Breast epithelium (tissue), 4 donors: ENCODE measurements at places on chromosomes 4 and X. TPM values are rescaled to one million over a fixed set of nuclear protein-coding genes. Genes with fewer than 3 reads are reported as not detected.

- no peak overlapping the region for H3K4me3 ChIP-seq
- H3K36me3 ChIP-seq, result peaks cover 2% of the 10 kb centered on the region
- DNase-seq, result no peak
- no peaks in the 10 kb centered on the region for H3K27me3 ChIP-seq
Observed at GRCh38 chr4:128168701-128169100, 107.6 kb downstream of the LARP1B start.

GRCh38 chrX:153628665-153629064 is 18.3 kb upstream of the DUSP9 start:
- H3K4me1 ChIP-seq, result no peaks in the 10 kb centered on the region
- no peak overlapping the region for H3K27ac ChIP-seq
- no peaks in the 10 kb centered on the region for H3K36me3 ChIP-seq
- DNase-seq, result no peak
- no peak overlapping the region for H3K4me3 ChIP-seq
- H3K27me3 ChIP-seq, result peaks cover 68% of the 10 kb centered on the region

DNA sequence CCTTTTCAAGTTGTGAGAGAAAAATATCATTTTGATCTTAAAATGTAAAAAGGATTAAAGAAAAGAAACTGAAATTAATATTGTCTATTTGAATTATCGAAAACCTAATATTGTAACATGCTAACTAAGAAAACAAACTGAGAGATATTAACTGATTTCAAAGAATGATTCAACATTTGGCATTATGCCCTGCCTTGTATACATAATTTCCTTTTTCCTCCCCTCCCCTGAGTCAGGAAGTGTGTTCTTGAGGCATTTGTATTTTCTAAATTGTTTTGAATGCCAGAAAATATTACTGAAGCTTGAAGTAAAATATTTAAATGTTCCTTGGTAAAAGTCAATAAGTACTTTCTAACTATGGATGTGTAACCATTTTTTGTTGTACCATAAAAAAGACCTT is 49.4 kb downstream of the RPS6KA3 start:
- no peak overlapping the region for H3K4me3 ChIP-seq
- H3K4me1 ChIP-seq, result no peaks in the 10 kb centered on the region
- H3K27ac ChIP-seq, result no peak overlapping the region
- no peaks in the 10 kb centered on the region for H3K36me3 ChIP-seq
- H3K27me3 ChIP-seq, result peaks cover 4% of the 10 kb centered on the region

The SSX4 gene
- total RNA-seq, result not detected

GRCh38 chrX:66602381-66602938 is 36.4 kb downstream of the EDA2R start:
- no peaks in the 10 kb centered on the region for H3K4me1 ChIP-seq
- DNase-seq, result no peak
- H3K27me3 ChIP-seq, result peaks cover 26% of the 10 kb centered on the region

The DCAF4L1 gene
- total RNA-seq, result 0.33 TPM

The PLP1 gene
- total RNA-seq, result 3.4 TPM

DNA sequence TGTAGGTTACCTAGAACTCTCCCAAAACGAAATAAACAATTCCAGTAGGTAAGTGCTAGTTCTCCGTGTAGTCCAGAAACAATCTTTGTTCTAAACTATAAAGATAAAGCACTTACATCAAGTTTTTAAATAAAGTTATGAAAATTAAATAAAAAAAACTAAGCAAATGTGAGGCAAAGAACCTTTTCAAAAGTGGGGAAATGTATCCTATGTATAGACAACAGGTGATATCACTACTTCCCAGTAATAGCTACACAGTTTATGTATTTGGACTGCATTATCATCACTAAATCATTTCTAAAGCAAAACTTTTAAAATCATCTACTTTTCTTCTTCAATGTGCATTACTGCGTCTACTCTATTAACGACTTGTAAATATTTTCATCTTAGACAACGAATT is 2.0 kb downstream of the YTHDC1 start:
- H3K4me1 ChIP-seq, result peaks cover 13% of the 10 kb centered on the region
- H3K4me3 ChIP-seq, result peak overlapping the region; percentile 92
- H3K27ac ChIP-seq, result peak overlapping the region; percentile 99
- H3K36me3 ChIP-seq, result no peaks in the 10 kb centered on the region
- no peaks in the 10 kb centered on the region for H3K27me3 ChIP-seq

The NAP1L3 gene
- total RNA-seq, result 0.98 TPM

The ATP6AP1 gene
- 57.1 TPM for total RNA-seq

DNA sequence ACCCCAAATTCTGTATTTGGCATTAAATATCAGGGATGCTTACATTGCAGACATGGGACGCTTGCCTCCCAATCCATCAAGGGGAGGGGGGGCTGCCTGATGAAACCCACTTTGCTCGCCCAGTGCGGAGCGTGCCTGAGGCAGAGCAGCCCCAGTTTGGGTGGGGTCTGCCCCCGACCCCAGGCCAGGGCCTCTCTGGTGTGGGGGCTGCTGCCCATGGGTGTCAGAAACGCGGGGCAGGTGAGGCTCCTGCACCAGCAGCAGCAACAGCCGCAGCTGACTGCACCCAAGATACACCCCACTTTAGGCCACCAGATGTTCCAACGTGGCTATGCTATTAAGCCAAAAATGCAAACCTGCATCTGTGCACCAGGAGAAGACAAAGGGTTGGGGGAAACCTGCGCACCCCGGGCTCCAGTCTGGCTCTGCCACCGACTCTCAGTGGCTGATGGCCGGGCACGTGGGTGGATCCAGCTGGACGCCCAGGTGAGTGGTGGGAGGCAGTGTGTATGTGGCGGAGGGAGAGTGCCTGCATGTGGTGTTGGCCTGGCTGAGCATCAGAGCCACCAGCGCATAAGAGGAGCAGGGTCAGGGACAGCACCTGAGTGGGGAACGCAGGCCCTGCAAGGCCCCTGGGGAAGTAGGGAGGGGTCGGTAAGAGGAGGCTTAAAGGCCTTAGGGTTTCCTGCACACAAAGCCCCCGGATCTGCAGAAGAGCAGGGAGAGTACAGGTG is 86.2 kb downstream of the ABLIM2 start:
- DNase-seq, result no peak
- no peak overlapping the region for H3K4me3 ChIP-seq
- no peak overlapping the region for H3K27ac ChIP-seq
- H3K27me3 ChIP-seq, result peaks cover 31% of the 10 kb centered on the region
- no peaks in the 10 kb centered on the region for H3K4me1 ChIP-seq

GRCh38 chr4:78692822-78693170 is 83.4 kb upstream of the BMP2K start:
- H3K4me3 ChIP-seq, result no peak overlapping the region
- H3K27me3 ChIP-seq, result no peaks in the 10 kb centered on the region
- DNase-seq, result no peak

DNA sequence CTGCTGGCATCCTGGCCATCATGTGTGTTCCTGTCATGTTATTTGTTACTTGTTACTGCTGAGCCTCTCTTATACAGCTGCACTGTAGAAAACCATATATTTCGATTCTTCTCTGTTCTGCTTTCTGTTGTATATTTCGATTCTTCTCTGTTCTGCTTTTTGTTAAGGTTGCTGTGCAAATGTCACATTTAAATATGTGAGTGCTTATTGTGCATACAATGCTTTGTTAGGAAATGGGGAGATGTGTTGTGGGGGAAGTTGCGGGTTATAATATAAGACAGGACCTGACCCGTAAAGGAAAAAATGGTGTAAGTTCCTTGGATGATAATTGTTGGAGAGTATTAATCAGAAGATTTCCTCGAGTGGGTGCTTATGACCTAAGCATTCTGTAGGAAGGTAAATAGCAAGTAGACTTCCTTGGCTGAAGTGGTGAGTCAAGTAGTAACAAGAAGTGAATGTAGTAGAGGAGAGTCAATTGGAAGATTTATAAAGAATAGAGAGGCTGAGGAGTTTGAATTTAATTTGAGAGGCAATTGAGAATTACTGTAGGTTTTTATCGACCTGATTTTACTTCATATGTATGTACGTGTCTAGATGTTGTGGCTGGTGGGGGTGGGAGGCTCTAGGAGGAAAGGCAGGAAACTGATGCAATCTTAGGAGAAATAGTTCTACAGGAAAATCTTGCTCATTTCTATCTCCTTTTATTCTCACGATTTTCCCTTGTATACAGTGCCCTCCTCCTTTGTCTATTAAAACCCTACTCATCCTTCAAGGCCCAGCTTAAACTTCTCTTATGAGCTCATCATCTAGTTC is 8.5 kb downstream of the OGT start:
- H3K4me3 ChIP-seq, result no peak overlapping the region
- H3K4me1 ChIP-seq, result no peaks in the 10 kb centered on the region
- H3K27ac ChIP-seq, result peak overlapping the region; percentile 13

DNA sequence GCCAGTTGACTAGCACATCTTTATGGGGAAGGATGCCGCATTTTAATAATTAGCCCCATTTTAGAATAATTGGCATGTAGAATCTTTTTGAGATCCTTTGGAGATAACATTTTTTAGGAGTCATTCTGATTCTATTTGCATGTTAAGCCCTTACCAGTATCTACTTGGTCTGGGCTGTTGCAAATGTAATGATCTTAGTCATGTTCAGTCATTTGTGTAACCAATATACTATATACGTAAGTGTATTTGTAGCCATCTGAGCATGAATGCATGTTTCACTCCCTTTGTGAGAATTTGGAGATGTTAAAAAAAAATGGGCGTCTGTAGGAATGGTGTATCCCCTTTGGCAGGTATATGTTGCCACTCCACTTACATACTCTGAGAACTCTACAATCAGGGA is 119.1 kb downstream of the TEX13A start:
- no peaks in the 10 kb centered on the region for H3K36me3 ChIP-seq
- H3K27ac ChIP-seq, result no peak overlapping the region
- peaks cover 41% of the 10 kb centered on the region for H3K27me3 ChIP-seq

DNA sequence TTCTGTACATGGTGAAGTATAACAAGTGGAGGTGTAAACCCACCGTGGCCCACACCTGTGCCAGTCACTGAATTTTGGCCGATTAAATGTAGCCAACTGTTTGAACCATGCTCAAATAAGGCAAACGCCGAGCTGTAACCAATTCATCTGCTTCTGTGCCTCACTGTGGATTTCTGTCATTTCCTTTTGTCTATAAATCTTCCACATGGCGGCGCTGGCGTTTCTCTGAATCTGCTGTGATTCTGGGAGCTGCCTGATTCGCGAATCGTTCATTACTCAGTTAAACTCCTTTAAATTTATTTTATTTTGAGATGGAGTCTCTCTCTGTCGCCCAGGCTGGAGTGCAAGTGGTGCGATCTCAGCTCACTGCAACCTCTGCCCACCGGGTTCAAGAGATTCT is 19.2 kb downstream of the SUPT20HL2 start:
- no peaks in the 10 kb centered on the region for H3K36me3 ChIP-seq
- H3K27ac ChIP-seq, result no peak overlapping the region
- H3K4me1 ChIP-seq, result no peaks in the 10 kb centered on the region
- peaks cover 47% of the 10 kb centered on the region for H3K27me3 ChIP-seq
- H3K4me3 ChIP-seq, result no peak overlapping the region

The C4orf50 gene
- under 0.01 TPM for total RNA-seq

The PI4K2B gene
- 12.3 TPM for total RNA-seq

The CXCL11 gene
- not detected for total RNA-seq

- no peak for DNase-seq
- no peak overlapping the region for H3K27ac ChIP-seq
- no peaks in the 10 kb centered on the region for H3K27me3 ChIP-seq
- no peaks in the 10 kb centered on the region for H3K4me1 ChIP-seq
- H3K36me3 ChIP-seq, result no peaks in the 10 kb centered on the region
Observed at GRCh38 chr4:183071222-183071621, 27.8 kb upstream of the WWC2 start.

The RAB9B gene
- 3.4 TPM for total RNA-seq

DNA sequence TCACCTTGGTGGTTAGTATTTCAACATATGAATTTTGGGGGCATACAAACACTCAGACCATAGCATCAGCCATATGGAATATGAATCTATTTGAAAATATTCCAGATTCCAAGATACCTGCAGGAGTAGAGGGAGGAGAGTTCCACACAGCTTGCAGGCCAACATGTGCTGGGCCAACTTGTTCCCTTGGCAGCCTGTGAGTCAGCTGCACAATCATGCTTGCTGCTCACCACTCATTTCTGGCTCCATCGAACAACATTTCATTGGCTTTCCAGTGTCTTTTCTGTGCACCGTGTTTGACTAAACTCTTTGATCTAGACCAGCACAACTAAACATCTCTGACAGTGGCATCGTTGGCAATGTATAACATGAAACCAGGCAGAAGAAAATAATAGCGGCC is 282.5 kb upstream of the RASGEF1B start:
- no peaks in the 10 kb centered on the region for H3K36me3 ChIP-seq
- H3K27ac ChIP-seq, result no peak overlapping the region
- no peaks in the 10 kb centered on the region for H3K4me1 ChIP-seq
- no peak for DNase-seq

The APELA gene
- total RNA-seq, result 0.73 TPM
